ENCODE measurements at places on chromosomes 12 and 14.
A peak's percentile ranks its signal among the peaks of the same experiment; 100 is the strongest.

GRCh38 chr12:131067981-131068851, 114.5 kb downstream of the ADGRD1 start:
- no peak for DNase-seq

- DNase-seq: no peak
These were observed 378.4 kb downstream of the CCDC91 start for GRCh38 chr12:28568704-28569103.

DNA sequence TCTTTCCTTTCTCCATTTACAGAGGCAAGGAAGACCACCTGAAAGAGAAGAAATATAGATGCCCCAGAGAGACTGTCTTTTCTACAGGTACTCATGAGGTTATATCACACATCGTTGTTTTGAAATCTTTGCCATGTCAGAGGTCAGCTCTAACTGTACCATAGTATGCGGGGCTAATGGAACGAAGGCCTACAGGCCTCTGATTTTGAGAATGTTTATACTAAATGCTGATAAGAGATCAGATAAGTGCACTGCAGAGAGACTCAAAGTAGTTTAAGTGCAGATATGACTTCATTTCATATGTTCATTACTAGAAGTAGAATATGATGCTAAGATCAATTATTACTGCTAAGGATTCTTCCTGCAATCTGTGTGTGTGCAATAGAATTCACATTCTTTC, 1005.0 kb downstream of the GALC start:
- DNase-seq: no peak

GRCh38 chr12:334125-334524, 55.0 kb downstream of the KDM5A start:
- no peak for DNase-seq

GRCh38 chr12:42097971-42098370, 46.7 kb downstream of the GXYLT1 start:
- DNase-seq: no peak

DNA sequence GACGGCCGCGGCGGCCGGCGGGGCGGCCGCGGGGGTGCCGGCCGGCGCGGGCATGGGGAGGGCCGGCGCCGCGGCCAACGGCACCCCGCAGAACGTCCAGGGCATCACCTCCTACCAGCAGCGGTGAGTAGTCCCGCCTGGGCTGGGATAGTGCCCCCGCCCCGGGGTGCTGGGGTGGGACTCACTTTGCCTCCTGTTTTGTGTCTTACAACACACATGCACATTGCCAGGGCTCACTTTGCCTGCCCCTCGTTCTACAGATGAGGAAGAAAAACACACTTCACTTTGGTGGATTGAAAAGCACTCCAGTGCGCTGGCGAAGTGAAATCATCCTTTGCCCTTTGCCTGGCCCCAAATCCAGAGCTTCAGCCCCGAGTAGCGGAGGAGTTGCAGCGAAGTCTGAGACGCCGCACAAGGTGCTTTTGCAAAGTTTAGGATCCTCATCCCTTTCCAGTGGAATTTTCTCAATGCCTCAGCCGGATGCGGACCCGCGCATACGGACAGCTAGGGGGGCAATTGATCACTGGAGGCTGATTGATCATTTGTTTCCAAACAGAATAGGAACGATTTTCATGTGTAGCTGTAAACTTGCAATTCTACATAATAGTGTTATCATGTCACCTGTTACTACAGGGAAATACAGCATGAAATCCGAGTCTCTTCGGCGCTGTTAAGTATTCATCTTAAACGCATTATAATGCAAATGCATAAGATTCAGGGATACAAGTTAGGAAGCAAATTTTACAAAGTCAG, 3.6 kb upstream of the NPAS3 start:
- DNase-seq: no peak

GRCh38 chr12:5071496-5071895, 27.8 kb downstream of the KCNA5 start:
- no peak for DNase-seq

DNA sequence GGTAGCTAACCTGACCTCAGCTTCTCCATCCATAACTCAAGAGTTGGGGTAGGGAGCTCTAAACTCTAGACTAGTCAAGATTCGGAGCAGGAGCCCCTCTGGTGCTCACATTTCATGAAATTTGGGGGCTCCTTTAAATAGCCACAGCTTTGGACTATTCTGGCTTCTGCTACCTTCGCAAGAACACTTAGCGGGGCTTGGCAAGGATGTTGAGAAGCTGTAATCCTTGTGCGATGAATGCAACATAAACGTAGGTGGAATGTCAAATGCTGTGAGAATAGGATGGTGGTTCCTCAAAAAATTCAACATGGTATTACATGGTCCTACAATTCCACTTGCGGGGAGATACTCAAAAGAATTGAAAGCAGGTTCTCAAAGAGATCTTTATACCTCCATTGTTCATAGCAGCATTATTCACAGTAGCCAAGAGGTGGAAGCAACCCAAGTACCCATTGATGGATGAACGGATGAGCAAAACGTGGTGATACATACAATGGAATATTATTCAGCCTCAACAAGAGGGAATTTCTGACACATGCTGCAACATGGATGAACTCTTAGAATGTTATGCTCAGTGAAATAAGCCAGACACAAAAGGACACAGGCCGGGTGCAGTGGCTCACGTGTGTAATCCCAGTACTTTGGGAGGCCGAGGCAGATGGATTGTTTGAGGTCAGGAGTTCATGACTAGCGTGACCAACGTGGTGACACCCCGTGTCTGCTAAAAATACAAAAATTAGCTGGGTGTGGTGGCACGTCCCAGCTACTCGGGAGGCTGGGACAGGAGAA, 73.8 kb downstream of the ACTN1 start:
- no peak for DNase-seq

DNA sequence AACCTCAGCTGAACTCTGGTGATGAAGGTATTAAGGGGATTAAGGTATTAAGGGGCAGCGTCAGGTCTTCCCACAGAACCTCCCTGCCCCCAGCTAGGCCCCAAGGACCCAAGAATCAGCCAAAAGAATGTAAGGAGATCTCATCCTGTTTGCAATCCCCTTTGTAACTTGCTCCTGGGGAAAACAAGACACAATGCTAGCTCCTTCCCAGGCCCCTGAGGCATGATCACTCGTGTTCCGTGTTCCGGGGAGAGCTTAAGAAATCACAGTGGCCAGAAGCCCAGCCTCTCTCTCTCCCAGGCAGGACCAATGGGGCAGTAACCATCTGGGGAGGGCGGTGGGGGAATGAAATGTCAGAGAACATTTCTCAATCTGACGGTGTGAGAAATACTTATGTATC, 33.2 kb downstream of the PIGH start:
- DNase-seq: no peak

DNA sequence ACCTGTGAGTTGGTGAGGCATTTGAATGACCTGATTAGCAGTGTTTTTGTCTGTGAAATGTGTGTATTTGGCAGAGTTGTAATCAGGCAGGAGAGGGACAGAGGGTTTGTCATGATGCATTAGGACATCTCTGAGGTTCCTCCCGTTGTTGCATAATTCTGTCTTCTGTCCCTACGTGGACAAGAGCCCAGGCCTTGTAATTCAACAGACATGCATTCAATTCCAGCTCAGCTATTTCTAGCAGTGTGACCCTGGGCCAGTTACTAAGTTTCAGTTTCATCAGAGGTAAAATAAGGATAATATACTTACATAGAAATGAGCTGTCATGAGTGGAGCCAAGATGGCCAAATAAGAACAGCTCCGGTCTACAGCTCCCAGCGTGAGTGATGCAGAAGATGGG, 208.6 kb downstream of the SLC38A4 start:
- no peak for DNase-seq

DNA sequence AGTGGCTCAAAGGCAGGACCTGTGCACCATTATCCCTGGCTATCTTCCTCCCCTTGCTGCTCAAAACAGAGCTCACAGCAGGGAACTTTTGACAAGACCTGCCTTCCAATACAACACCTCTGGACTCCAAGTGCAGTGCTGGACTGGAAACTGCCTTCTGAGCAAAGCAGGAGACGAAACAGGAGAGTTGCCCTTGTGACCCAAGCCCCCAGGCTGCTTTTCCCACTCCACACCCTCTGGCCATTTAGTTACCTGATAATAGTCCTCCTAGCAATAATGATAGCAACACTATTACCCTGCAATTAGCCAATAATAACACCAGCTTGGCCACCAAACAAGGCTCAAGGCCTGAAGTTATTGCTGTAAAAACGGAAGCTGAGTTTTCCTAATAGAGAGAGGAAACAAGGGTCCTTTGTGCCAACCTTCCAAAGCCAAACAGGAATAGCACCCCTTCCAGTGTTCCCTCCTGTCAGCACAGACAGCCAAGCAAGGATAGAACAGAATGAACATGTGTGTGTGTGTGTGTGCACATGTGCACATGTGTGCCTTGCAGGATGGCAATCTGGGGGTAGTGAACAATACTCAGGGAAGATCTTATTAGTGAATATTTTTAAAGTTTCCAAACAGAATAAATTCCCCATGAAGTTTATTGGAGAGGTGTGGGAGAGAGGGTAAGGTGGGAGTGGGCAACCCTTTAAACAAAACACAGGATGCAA, 9.2 kb upstream of the KRT73 start:
- DNase-seq: no peak

GRCh38 chr12:133010657-133011297, 24.6 kb downstream of the ZNF26 start:
- no peak for DNase-seq

DNA sequence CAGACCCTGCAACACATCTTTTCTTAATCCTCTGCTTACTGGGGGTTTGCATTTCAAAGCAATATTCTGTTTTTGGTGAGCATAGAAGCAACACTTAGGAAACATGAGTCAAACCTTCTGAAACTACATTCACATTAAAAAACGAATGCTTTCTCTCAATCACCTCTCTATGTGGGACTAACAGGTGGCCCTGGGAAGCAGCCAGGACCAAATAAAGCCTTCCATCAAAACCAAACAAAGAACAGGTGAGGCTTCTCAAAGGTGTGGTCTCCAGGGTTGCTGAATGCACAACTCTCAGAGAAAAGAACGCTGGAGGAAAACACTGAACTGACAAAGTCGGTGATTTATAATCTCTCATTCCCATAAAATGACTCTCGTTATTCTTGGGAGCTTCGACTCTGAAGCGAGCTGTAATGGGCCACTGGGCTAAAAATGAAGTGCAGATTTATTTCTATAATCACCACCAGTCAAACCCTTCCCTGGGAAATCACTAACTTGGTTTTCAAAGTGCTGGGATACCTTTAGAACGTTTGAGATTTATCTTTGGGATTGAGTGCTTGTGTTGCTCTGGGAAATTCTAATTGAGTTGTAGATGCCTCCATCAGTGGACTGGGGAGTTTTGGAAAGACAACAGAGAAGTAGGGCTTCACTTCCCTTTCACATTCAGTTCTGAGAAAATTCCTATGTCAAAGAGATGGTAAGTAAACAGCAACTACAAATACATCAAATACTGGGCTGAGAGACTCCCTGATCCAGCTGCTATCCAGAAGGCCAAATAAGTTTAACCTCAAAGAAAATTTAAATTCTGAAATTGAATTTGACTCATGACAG, 262.0 kb upstream of the TMPO start:
- DNase-seq: no peak

GRCh38 chr14:64755781-64756221, 51.6 kb downstream of the PLEKHG3 start:
- peak; percentile 66 for DNase-seq

DNA sequence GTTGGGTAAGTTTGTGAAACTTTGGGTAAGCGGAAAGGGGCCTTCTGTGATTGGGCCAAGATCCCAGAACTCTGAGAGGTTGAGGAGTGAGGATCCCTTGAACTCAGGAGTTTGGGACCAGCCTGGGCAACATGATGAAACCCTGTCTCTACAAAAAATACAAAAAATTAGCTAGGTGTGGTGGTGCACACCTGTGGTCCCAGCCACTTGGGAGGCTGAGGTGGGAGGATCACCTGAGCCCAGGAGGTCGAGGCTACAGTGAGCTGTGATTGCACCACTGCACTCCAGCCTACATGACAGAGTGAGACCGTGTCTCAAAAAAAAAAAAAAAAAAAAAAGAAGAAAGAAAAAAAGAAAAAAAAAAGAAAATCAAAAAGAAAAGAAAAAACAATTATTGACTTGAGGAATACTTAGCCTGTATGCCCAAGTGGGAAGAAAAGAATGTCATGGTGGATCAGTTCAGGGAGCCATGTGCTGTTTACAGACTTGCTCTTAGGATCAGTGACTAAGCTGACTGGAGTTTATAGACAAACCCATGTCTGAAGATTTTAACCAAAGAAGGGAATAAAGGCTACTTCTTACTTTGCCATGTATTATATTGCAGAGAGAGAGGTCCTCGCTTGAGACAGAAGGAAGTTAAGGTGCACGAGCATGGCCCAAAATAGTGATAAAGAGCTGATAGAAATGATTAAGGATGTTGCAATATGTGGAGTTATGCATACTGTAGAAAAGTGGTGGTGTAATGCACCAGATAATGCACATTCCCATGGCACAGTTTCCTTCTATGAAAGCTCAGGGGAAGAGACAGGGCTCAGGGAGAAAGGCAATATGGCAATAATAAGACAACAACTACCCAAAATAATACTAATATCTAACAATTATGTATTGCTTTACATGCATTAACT, 881 bp downstream of the HSD17B6 start:
- DNase-seq: no peak

DNA sequence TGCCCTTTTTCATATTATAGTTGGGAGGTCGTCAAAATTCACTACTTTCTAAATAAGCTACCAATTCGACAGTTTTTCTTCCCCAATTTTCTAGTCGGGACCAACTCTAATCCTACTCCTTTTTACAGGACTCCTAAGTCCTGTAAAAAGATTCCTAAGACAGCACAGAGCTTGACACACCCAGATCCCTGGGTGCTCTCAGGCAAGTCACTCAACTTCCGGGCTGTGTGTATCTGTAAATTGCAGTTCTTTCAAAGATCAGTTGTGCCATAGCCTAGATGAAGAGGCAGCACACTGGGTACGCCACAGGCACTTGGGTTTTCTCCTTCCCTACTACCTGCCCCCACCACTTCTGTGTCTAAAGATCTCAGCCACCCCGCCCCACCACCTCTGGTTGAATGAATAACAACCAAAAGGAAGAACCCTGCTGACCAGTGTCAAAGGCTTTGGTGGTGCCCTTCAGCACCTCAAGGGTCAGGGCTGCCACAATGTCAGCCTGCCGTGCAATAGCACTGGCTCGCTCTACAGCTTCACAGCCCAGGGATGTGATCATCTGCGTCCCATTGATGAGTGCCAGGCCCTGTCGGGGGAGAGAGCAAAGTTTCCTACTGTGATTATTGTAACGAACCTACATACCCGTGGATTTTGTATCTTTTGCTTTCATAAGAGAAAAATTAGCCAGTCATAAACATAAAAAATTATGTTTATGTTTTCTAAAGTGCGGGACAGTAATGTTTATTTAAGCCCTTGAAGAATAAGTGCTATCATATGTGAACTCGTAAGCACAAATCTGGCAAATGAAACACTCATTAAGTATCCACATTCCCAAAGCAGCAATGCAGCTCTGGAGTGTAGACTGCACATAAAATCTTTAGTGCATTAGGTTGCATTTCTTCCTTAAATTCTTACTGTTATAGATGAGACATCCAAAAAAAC, 9.2 kb downstream of the HAL start:
- no peak for DNase-seq

GRCh38 chr14:36690311-36691040, 28.8 kb downstream of the PAX9 start:
- no peak for DNase-seq

Measured in activated T-helper 1 cell treated with Interleukin-2 at 50 U/mL for 16 hours (primary cell).